ENCODE measurements at places on chromosomes 3 and 15. TPM values are rescaled to one million over a fixed set of nuclear protein-coding genes. Genes with fewer than 3 reads are reported as not detected.

The AHSG gene
- total RNA-seq: not detected

The VEPH1 gene
- total RNA-seq: 0.22 TPM

GRCh38 chr15:78065284-78065872, 12.1 kb downstream of the TBC1D2B start:
- peak; percentile 63 for DNase-seq

DNA sequence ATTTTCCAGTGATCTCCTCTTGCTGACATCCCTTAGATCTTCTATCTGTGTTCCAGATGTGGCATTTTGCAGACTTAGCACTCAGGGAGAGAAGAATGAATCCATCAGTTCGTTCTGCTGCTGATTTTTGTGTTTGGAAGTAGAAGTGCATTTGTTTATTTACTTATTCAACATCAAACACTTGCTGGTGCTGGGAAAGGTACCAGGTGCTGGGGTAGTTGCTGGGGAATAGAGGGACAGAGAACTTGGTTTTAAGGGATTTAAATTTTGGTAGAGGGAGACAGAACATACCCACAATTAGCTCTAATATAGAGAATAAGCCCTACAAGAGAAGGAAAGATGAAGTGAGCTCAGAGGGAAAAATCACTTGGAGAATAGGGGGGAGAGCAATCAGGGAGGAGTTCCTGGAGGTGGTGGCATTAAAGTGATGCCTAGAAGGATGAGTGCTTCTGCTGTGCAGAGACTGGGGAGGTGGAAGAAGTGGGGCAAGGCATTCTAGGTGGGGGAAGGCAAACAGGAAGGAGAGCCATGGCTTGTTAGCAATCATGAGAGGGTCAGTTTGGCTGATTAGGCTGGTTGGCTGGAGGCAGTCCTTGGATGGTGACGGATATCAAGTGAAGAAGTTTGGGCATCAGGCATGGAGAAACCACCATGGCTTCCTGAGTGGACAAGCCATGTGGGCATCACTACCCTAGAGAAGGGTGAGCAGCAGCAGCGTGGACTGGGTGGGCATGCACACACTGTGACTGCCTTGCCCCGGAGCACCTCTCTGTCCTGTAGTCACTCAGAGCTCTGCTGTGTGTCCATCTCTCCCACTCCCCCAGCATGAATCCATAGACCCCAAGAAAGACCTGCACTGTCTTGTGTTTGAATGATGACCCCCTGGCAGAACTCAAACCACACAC, 197.3 kb downstream of the OPA1 start:
- no peak for DNase-seq

Data from right cardiac atrium (tissue), 5 donors.